ENCODE measurements at places on chromosomes 3 and 15. TPM values are rescaled to one million over a fixed set of nuclear protein-coding genes. Genes with fewer than 3 reads are reported as not detected.

The C3orf49 gene
- total RNA-seq = not detected

The MKRN3 gene
- not detected for total RNA-seq

The POC1A gene
- total RNA-seq = 3.1 TPM

The SNTN gene
- not detected for total RNA-seq

The SLC28A1 gene
- not detected for total RNA-seq

All from astrocyte (in vitro differentiated cells and primary cell).